SHP77 treated with DMSO at 0.1 percent for 48 hours (cell line): ENCODE measurements at places on chromosomes 7 and 10.

DNA sequence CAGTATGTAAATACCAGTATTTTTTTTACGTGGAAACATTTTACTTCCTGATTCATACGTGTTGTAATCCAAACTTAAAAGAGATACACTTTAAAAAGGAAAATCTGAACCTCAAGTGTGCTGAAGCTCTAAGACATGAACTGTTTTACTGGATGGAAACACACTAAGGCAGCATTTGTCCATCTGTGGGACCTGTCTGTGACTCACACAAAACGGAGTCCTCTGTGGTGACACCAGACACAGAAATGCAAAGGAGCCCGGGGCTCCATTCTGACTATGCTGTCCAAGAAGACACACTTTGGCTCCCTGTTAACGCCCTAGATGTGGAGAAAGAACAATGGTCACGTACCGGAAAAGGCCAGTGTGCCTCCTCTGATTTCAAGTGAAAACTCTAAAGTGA lies 23.9 kb downstream of the RNF133 start:
- no peak for DNase-seq

- DNase-seq = no peak
These were observed 115.8 kb downstream of the SEMA3D start for GRCh38 chr7:85070967-85071628.

DNA sequence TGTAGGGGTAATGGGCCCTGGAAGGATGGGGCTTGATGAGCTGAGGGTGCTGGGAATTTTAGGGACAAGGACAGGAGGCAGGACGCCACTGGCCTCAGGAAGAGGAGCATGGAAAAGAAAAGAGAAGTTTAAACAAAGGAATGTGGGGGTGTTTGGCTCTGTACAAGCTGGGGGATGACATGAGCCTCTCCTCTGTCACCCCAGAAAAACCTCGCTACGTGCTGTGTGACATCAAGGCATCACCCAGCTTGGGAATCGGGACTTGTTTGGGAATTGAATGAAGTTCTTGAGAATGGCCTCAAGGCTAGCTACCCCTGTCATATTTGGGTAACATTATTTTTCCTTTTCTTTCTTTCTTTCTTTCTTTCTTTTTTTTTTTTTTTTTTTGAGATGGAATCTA lies 47.7 kb upstream of the HSPB1 start:
- DNase-seq = no peak

GRCh38 chr7:131502810-131503508 lies 53.5 kb downstream of the PODXL start:
- peak; percentile 58 for DNase-seq

GRCh38 chr10:44168478-44168877 lies 216.4 kb downstream of the CXCL12 start:
- no peak for DNase-seq

- no peak for DNase-seq
These were observed 3.1 kb downstream of the ABHD11 start for GRCh38 chr7:73735528-73735905.

GRCh38 chr7:80934321-80934720 lies 15.5 kb upstream of the SEMA3C start:
- DNase-seq = no peak

DNA sequence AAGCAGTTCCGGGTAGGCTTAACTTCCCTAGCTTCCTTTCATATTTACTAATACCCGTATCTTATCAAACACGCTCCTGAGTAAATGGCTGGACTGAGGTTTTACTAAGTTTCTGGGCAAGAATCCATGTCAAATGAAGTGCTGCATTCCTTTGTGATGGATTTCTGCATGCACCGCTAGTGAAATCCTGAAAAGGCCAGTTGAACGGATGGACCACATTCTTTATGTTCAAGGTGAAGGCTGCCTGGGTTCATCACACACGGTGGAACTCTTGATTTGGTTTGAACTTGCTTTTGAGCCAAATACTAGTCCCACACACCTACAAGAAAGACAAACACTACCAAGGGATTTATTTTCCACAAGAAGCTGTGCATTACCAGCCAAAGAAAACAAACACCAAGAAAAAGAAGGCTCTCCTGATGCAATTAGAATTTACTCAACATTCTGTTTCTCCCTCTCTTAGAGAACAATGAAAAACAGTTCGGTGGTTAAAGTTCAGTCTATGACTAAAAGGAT lies 255.0 kb upstream of the SEMA3C start:
- no peak for DNase-seq

GRCh38 chr7:37273891-37274290 lies 174.8 kb downstream of the ELMO1 start:
- no peak for DNase-seq

GRCh38 chr7:150400788-150401423 lies 21.8 kb downstream of the ZNF775 start:
- no peak for DNase-seq

- no peak for DNase-seq
These were observed 12.0 kb downstream of the EEPD1 start for GRCh38 chr7:36165059-36165458.

DNA sequence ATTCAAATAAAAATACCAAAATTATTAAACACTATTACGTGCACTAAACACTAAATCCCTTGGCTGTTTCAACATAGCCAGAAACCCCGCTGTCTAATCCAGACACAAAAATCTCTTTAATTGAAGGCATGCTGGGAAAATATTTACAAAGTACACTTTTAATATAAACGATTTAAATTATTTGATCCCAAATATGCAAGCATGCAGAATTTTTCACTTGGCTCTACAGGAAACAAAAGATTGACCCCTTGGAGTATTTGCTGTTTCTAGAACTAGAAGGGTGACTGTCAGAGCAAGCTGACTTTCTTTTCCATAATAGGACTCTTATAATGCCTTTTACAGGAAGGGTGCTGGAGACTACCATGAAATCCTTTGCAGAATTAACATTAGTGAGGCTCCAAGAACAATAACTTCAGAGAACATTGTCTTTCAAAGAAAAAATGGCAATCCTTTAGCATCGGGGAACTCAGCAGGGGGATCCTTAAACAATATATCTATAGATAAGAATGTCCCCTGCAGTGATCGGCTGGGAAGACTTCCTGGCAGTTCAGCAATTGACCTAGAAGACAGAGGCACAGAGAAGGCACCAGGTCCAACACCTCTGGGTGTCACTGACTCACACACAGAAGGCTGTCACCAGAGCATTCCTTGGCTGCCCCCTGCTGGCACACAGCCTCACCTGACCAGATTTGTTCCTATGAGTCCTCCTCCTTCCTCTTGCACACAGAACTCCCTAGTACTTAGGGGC lies 55.8 kb upstream of the MRLN start:
- DNase-seq = no peak

DNA sequence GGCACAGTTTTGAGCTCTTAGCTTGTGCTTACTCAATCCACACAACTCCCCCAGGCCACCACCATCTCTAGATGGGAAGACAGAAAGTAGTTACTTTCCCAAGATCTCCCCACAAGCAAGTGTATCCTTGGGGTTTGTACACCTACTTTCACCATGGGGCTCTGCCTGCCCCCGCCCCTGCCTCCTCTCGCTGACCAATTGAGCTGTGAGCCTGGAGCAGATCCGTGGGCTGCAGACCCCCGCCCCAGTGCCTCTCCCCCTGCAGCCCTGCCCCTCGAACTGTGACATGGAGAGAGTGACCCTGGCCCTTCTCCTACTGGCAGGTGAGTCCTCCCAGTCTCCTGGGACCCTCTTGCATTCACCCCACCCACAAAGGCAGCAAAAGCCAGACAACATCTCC lies 2.0 kb downstream of the FXYD4 start:
- DNase-seq = no peak
